ENCODE measurements at places on chromosomes 3 and 15. TPM values are rescaled to one million over a fixed set of nuclear protein-coding genes. Genes with fewer than 3 reads are reported as not detected.

DNA sequence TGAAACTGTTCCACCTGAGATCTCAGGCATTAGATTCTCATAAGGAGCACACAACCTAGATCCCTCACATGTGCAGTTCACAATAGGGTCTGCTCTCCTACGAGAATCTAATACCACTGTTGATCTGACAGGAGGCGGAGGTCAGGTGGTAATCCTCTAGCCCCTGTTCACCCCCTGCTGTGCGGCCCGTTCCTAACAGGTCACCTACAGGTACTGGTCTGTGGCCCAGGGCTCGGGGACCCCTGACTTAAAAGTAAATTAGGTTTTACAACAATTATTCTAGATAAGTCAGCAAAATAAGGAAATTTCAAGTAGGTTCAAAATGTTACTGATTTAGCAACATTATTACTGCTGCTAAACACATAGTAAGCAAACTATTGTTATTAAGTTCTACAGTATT, 58.2 kb downstream of the CFAP20DC start:
- no peaks in the 10 kb centered on the region for H3K27me3 ChIP-seq
- DNase-seq, result no peak
- H3K4me1 ChIP-seq, result peaks cover 6% of the 10 kb centered on the region

DNA sequence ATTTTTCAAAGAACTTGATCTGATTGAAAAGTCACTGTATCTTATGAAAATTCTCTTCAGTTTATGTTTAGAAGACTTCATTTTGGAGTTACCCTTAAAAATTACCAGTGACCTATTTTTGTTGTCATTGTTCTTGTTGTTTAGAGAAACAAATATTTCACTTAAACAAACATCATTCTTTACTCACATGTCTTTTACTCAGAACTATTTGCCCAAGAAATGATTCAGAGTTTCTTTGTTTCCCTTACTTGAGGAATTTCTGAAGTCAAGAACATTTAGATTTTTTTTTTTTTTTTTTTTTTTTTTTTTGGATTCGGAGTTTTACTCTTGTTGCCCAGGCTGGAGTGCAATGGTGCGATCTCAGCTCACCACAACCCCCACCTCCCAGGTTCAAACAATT, 259.6 kb upstream of the UBE2E1 start:
- DNase-seq, result no peak
- no peak overlapping the region for H3K4me3 ChIP-seq
- H3K4me1 ChIP-seq, result no peaks in the 10 kb centered on the region
- no peaks in the 10 kb centered on the region for H3K36me3 ChIP-seq

PDHB gene
- total RNA-seq, result 65.6 TPM

DNA sequence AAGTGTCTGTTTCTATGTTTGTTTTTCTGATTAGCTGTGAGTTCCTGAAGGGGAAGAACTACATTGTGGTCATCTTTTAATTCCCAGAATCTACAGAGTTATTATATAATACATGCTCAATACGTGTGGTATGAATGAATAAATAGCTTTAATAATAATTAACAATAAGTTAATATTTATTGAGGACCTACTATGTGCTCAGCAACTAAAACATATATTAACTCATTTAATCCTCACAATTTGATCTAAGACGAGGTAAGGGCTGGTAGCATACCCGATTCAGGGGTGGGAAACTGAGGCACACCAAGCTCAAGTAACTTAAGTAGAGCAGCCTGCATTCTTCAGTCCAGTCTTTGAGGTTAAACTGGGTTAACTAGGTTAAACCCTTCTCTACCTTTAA, 553.8 kb downstream of the FOXP1 start:
- DNase-seq, result no peak
- peaks cover 6% of the 10 kb centered on the region for H3K4me1 ChIP-seq
- H3K27me3 ChIP-seq, result no peaks in the 10 kb centered on the region
- no peak overlapping the region for H3K4me3 ChIP-seq
- H3K36me3 ChIP-seq, result no peaks in the 10 kb centered on the region

FBXW12 gene
- not detected for total RNA-seq

DNA sequence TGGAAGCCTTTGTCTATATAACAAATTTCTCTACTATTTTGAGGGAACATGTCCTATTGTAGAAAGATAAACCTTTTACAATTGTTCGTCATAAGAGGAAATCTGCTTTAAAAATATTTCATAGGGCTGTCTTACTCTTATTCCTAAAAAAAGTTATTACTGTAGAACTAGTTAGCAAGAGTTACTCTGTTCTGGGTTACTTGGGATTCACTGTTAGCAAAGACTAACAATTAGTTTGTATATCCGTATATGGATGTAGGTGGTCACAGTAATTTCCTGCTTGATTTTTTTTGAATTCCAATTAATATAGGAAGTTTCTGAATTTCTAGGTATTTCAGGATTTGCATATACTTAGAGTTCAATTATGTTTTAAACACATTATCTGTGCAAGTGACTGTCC, 413.5 kb downstream of the RBMS3 start:
- H3K36me3 ChIP-seq, result no peaks in the 10 kb centered on the region
- no peak for DNase-seq
- H3K4me1 ChIP-seq, result peaks cover 30% of the 10 kb centered on the region
- no peak overlapping the region for H3K27ac ChIP-seq
- no peaks in the 10 kb centered on the region for H3K27me3 ChIP-seq
- H3K4me3 ChIP-seq, result no peak overlapping the region

GRCh38 chr3:59367150-59367549, 317.3 kb upstream of the CFAP20DC start:
- H3K27ac ChIP-seq, result no peak overlapping the region
- H3K4me3 ChIP-seq, result no peak overlapping the region
- no peaks in the 10 kb centered on the region for H3K36me3 ChIP-seq
- DNase-seq, result no peak

KLF15 gene
- 21.4 TPM for total RNA-seq

DNA sequence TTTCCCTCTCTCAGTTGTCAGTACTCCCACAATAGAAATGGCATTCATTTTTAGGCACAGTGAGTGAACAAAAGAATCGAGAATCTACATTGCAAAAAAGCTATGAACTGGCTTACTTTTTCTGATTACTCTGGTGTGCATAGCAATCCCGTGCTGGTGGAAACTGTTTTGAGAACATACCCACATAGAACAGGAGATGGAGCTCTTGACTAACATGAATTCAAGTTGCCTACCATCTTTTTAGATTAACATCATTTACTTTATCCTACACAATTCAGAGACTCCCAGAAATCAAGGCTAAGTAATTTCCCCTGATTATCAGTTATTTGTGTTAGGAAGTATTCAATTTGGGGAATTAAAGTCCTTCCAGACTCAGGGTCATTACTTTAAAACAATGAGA, 326.6 kb downstream of the ARPP21 start:
- H3K4me3 ChIP-seq, result no peak overlapping the region
- H3K36me3 ChIP-seq, result no peaks in the 10 kb centered on the region

UCN2 gene
- total RNA-seq, result not detected

DNA sequence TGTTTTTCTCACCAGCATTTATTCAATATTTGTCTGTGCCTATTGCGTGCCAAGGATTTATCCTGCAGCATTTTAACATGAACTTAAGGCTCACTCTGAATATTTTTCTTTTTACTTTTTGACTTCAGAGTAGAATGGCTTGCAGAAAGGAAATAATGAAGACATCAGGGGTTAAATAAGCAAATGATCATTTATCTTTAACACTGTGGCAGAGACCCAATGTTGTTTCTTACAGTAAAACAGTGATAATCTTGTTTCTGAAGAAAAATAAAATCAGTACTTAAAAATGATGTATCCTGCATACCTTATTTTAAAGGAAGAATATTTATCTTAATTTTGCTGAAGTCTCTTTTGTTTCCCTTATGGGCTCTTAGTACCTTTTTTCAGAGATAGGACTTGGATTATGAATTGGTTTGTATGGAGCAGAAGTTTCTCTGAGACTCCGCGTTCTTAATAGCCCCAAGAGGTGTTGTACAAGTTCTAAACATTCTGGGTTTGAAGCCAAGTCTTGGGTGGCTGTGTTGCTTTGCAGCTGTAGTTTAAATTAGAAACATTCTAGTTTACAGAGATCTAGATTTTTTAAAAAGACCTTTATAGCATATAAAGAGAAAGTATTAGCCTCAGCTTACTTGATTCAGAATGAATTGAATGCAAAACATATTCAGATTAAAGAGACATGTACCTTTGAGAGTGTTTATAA, 40.5 kb downstream of the COL6A6 start:
- DNase-seq, result no peak
- no peaks in the 10 kb centered on the region for H3K4me1 ChIP-seq
- no peak overlapping the region for H3K4me3 ChIP-seq
- no peaks in the 10 kb centered on the region for H3K36me3 ChIP-seq
- H3K27ac ChIP-seq, result no peak overlapping the region
- H3K27me3 ChIP-seq, result no peaks in the 10 kb centered on the region

ST3GAL6 gene
- 79.7 TPM for total RNA-seq

DNA sequence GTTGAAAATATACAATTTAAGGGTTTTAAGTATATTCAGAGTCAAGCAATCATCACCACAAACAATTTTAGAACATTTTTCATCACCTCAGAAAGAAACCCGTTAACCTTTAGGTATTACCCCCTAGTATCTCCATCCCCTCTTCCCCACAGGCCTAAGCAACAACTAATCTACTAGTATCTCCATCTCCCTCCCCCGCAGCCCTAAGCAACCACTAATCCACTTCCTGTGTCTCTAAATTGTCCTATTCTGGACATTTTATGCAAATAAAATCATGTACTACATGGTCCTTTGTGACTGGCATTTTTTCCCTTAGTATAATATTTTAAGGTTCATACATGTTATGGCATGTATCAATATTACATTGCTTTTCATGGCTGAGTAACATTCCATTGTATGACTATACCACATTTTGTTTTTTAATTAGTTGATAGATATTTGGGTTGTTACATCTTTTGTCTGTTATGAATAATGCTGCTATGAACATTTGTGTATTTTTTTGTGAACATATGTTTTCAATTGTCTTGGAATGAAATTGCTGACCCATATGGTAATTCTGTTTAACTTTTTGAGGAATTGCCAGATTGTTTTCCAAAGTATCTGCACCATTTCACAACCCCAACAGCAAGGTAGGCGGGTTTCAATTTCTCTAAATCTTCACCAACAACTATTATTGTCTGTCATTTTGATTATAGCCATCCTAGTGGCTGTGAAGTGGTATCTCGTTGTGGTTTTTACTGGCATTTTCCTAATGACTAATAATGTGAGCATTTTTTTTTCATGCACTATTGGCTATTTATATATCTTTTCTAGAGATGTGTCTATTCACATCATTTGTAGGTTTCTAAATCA, 215.6 kb upstream of the CD96 start:
- peaks cover 3% of the 10 kb centered on the region for H3K4me1 ChIP-seq
- DNase-seq, result no peak
- no peaks in the 10 kb centered on the region for H3K27me3 ChIP-seq
- no peaks in the 10 kb centered on the region for H3K36me3 ChIP-seq

GPR156 gene
- 0.09 TPM for total RNA-seq

DNA sequence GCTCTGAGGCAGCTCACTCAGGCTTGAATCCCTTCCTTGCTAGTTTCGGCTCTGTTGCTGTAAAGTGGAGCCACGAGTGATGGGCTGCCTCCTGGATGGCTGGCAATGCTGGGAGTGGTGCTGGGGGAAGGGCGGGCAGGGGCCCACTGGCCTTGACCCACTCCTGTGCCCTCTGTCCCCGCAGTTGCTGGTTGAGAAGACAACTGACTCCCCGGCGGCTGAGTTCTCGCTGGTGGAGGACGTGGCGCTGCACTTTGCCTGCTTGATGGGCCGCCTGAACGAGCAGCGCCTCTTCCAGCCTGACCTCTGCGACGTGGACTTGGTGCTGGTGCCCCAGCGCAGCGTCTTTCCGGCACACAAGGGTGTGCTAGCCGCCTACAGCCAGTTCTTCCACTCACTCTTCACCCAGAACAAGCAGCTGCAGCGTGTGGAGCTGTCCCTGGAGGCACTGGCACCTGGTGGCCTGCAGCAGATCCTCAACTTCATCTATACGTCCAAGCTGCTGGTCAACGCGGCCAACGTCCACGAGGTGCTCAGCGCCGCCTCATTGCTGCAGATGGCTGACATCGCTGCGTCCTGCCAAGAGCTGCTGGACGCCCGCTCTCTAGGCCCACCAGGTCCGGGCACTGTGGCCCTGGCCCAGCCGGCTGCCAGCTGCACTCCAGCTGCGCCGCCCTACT, 4.7 kb downstream of the ZBTB47 start:
- H3K36me3 ChIP-seq, result no peaks in the 10 kb centered on the region
- H3K27ac ChIP-seq, result no peak overlapping the region
- no peak for DNase-seq
- no peak overlapping the region for H3K4me3 ChIP-seq
- peaks cover 9% of the 10 kb centered on the region for H3K4me1 ChIP-seq

DNA sequence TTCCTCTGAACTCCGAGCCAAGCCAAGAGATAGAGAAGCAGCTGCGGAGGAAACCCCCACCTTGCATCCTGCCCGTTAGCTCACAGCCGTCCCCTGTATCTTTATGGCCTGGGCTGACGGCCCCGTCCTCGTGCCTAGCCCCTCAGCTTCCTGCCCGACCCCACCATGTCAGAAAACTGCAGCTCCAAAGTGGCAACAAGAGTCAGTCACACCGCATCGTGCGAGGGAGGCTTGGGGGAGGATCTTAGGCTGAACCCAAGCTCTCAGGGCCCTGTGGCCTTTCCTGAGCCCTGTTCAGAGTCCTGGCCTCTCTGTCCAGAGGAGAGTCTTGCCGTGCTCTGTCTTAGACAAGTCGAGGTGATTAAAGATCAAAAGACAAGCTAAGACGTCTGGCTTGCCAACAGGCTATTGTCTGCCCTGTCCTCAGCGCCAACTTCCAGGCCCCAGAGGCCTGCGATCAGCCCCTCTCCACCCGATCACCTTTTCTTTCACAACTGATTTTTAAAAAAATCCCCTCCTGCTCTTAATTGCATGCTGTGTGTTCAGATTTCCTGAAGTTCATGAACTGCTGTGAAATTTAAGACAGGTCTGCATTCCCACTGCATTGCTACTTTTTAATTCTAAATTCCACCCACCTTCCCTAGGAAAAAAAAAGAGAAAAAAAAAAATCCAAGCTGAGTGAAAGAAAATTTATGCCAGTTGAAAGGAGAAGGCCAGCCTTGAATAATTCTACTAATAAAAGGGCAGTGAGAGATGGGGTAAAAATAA, 89.7 kb upstream of the WNT5A start:
- no peaks in the 10 kb centered on the region for H3K27me3 ChIP-seq
- no peak overlapping the region for H3K27ac ChIP-seq
- H3K4me3 ChIP-seq, result no peak overlapping the region
- H3K36me3 ChIP-seq, result no peaks in the 10 kb centered on the region

DNA sequence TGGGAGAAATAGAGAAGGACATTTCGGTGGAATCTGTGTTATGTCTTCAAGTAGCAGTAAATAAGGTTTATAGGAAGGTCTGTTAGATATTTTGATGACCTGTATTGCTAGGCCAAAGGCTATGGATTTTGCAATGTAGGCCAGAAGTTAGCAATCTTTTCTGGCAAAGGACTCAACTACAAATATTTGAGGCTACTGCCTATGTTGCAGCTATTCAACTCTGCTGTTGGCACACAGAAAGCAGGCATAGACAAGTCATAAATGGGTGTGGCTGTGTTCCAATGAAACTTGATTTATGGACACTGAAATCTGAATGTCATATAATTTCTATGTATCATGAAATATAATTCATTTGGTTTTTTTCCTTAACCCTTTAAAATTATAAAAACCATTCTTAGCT, 438.7 kb upstream of the C2CD4B start:
- H3K36me3 ChIP-seq, result no peaks in the 10 kb centered on the region
- H3K4me1 ChIP-seq, result peaks cover 1% of the 10 kb centered on the region
- no peak overlapping the region for H3K4me3 ChIP-seq
- no peaks in the 10 kb centered on the region for H3K27me3 ChIP-seq
